ENCODE measurements at places on chromosomes 11 and 22. TPM values are rescaled to one million over a fixed set of nuclear protein-coding genes. Genes with fewer than 3 reads are reported as not detected.

The POU2AF2 gene
- total RNA-seq: not detected

The APOBEC3G gene
- 15.3 TPM for total RNA-seq

The PEX26 gene
- total RNA-seq: 26.6 TPM

The BACE1-AS gene
- 4.3 TPM for total RNA-seq

The KDM4D gene
- total RNA-seq: 0.66 TPM

The TCN2 gene
- total RNA-seq: 9.2 TPM

The APOL5 gene
- total RNA-seq: not detected

The TBX10 gene
- not detected for total RNA-seq

The MS4A14 gene
- not detected for total RNA-seq

The OR4A5 gene
- total RNA-seq: not detected

The ZNF214 gene
- total RNA-seq: 9.9 TPM

The HBG2 gene
- not detected for total RNA-seq

The CATSPERZ gene
- 0.44 TPM for total RNA-seq

The AIP gene
- 78.4 TPM for total RNA-seq

The GALNT18 gene
- total RNA-seq: 4.6 TPM

The ELMOD1 gene
- total RNA-seq: not detected

Data from smooth muscle cell of trachea (primary cell).